ENCODE measurements at places on chromosomes 5 and 9. TPM values are rescaled to one million over a fixed set of nuclear protein-coding genes. Genes with fewer than 3 reads are reported as not detected.

GRCh38 chr5:114332925-114333324, 28.9 kb upstream of the KCNN2 start:
- H3K4me3 ChIP-seq = no peak overlapping the region
- H3K27me3 ChIP-seq = no peaks in the 10 kb centered on the region
- H3K4me1 ChIP-seq = no peaks in the 10 kb centered on the region
- DNase-seq = peak; percentile 58
- H3K27ac ChIP-seq = no peak overlapping the region

GRCh38 chr9:113692256-113692655, 183.9 kb upstream of the ZNF618 start:
- peaks cover 37% of the 10 kb centered on the region for H3K27me3 ChIP-seq
- no peak overlapping the region for H3K27ac ChIP-seq
- no peak for DNase-seq
- H3K4me1 ChIP-seq = no peaks in the 10 kb centered on the region
- no peak overlapping the region for H3K4me3 ChIP-seq

DNA sequence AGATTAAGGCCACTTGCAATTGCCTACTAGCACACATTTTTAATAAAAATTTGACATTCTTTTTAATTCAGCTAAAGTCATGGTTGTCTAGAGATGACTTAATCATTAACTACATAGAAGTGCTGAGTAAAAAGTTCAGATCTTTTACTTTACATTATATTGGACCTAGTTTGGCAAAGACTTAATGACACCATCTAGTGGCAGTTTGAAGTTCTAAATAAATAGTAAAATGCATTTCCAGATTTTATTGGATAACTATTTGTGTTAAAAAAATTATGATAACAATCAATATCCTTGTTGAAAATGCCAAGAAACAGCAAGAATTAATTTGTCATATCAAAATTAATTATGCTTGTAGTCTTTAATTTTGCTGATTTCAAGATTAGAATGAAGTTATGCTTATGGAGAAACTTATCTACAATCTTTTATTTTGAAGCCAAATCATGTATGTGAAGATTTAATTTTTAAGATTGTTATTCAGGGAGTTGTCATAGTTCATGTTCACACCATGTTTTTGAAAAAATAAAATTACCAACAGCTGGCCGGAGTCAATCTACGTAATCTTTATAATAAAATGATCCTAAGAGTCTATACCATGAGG, 69.6 kb upstream of the PJA2 start:
- H3K36me3 ChIP-seq = no peaks in the 10 kb centered on the region
- no peaks in the 10 kb centered on the region for H3K4me1 ChIP-seq
- H3K27ac ChIP-seq = no peak overlapping the region

Gene UIMC1
- 56.5 TPM for total RNA-seq

Gene EDIL3
- 28.8 TPM for total RNA-seq
